ENCODE measurements at places on chromosomes 16 and 17.

DNA sequence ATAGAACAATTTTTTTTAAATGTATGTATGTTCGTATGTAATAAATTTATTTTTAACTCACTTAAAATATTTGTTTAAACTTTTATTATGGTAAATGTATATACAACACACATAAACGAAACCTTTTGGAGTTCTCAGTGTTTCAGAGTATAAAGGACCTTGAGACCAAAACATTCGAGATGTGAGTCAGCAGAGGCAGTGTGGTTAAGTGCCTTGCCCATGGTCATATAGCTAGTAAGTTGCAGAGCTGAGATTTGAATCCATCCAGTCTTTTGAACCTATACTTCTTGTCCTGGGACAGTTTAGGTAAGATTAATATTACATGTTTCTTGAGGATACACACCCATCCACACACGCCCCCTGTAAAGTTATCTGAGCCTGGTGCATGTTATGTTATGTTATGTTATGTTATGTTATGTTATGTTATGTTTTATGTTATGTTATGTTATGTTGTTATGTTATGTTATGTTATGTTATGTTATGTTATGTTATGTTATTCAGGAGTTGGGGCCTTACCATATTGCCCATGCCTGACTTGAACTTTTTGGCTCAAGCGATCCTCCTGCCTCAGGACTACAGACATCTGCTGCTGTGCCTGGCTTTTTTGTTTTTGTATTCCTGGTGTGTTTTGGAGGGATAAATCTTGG, 41.8 kb downstream of the TNRC6A start:
- no peak for DNase-seq

DNA sequence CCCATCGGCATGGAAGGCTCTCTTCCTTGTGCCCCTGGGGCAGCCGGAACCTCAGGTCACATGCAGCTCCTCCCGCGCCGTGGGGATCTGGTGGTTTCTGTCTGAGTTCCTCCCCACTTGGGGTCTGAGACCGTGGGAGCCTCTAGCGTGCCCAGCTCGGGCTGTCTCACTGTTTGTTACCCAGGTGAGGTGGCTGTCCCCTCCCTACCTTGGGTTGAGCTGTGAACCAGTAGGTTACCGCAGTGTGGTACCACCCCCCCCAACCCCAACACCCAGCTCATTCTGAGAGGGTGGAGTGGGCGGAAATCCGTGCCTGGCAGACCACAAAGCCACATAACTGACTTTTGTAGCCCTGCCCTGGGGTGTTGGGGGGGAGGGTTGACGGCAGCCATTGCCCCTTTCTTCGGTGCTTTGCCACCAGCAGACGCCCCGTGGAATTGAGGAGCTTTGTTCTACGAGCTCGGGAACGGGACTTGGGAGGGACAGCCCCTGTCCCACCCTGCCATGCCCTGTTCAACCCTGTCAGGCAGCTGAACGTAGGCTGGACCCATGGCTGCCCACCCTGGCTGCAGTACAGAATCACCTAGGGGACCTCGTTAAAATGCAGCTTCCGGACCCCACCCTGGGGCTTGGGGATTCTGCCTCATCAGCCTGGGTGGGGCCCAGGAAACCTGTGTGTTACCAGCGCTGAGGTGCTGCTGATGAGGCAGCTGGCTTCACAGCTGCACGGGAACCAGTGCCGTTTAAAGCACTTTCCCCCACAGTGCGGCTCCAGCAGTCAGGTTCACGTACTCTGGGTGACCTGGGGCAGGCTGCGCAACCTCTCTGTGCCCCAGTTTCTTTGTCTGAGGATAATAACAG, 18.5 kb downstream of the RAP1GAP2 start:
- DNase-seq, result no peak

DNA sequence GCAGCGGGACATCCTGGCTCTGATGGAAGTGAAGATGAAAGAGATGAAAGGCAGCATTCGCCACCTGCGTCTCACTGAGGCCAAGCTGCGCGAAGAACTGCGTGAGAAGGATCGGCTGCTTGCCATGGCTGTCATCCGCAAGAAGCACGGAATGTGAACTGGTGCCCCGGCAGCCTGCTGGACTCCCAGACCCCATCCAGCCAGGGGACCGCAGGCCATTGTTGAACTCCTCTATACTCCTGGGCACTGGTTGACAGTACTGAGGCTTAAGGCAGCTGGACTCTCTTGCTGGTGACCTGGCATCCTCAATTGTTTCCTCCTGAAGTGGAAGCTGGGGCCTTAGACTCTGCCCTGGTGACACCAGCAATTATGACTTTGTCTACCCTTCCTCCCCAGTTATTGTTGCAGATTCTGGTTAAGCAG, 1.2 kb downstream of the THAP11 start:
- DNase-seq, result no peak

GRCh38 chr16:86112178-86112577, 213.2 kb downstream of the IRF8 start:
- no peak for DNase-seq

GRCh38 chr17:82134101-82134500, 36.1 kb upstream of the FASN start:
- no peak for DNase-seq

DNA sequence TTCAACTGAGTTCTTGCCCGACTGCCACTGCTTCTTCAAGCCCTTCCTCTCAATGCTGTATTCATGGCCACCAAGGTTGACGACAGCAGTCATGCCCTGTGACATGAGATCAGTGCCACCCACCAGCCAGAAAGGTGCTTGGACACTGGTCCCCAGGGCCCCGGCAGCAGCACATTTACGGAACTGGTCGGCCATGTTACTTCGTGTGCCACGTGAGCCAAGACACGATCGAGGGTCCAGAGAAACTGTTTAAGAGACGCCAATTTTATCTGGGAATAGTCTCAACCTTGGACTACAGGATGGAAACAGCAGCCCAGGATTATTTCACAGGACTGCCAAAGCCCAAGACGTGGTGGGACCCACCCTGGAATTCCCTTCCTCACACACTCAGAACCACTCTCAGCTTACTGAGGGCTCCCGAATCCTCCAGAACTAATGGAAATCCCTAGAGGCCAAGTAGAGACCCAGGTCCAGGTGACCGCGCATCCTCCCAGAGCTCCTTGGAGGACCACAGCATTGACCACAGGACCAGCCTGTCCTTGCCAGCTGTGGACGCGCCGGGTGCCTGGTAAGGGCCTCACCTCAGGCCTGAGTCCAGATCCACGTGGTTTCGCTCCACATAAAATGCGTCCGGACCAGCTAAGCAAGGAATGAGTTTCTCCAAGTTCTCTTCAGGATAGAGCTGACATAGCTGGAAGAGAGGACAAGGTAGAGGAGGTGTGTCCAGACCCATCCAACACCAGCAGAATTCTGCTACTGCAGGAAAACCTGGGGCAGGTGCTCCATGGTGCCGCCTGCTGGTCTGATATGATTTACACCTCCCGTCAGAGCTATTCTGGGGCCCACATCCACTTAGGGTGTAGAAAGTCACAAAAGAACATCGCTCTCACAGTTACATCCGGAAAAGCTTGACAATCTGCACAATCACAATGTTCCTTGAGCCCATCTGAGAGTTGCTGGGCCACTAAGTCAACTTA, 28.2 kb downstream of the MAP1LC3B start:
- DNase-seq, result no peak

- no peak for DNase-seq
Measured at GRCh38 chr16:49349446-49350168, 24.0 kb upstream of the C16orf78 start.

GRCh38 chr17:4657678-4658077, 16.2 kb upstream of the ALOX15 start:
- no peak for DNase-seq

- DNase-seq, result no peak
Measured at GRCh38 chr17:1714980-1715802, 5.0 kb upstream of the TLCD2 start.

DNA sequence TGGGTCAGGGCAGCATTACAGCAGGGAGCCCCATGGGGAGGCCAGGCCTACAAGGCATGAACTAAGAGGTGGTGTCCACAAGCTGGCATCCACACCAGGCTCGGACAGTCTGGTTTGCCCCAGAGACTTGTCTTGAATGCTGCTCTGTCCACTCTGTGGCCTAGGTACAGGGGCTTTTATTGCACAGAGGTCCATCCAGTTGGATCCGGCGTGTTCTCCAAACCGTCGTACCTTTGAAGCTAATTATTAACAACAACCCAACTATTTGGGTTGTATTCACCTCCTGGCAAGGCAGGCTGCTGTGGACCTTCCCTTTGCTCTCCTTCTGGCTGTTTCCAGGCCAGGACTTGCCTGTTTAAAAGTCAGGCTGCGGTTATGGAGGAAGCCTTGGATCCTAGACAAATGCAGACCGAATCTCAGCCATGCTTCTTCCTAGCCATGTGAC, 123.4 kb downstream of the CLEC16A start:
- no peak for DNase-seq

GRCh38 chr17:76445697-76446448, 7.1 kb downstream of the UBE2O start:
- no peak for DNase-seq

DNA sequence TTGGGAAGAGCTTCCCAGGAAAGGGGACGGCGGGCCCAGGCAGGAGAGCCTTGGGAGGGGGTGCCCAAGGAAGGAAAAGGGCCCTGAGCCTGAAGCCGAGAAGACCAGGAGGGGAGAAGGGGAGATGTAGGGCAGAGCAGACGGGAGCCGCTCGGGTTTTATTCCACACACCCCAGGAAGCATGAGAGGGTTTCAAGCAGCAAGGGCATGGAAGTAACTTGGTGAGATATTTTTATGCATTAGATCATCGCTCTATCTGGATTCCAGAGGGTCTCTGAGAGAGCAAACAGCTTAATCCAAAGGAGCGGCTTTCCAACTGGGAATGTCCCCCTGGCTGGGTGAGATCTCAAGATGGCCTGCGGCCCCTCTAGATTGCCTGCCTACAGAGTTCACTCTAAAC, 171.0 kb downstream of the IRX3 start:
- DNase-seq, result no peak

DNA sequence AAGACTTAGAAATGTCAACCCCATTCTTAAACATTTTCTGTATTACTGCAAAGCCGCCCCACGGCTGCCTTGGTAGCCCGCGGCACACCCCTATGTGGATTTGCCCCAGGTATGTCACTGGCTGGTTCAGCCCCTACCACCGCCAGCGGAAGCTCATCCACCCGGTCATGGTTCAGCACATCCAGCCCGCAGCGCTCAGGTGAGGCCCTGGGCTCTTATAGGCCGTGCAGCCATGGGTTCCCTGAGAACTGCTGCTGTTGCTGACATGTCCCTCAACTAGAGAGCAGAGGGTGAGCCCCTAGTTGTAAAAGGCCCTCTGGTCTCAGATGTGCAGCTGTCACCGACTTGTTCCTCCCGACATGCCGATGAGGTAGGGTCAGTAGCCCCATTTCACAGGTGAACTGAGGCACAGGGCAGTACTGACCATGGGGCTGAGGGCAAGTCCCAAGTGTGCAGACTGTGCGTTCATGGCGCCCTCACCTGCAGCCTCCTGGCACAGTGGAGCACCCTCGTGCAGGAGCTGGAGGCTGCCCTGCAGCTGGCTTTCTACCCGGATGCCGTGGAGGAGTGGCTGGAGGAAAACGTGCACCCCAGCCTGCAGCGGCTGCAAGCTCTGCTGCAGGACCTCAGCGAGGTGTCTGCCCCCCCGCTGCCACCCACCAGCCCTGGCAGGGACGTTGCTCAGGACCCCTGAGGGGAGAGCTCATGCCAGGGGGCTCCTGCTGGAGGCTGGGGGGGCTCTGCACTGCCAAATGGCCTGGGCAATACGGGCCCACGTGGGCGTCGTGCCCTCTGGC, 8.7 kb downstream of the CYBC1 start:
- no peak for DNase-seq

- DNase-seq, result no peak
Measured at GRCh38 chr16:22055881-22056280, 36.5 kb upstream of the VWA3A start.

DNA sequence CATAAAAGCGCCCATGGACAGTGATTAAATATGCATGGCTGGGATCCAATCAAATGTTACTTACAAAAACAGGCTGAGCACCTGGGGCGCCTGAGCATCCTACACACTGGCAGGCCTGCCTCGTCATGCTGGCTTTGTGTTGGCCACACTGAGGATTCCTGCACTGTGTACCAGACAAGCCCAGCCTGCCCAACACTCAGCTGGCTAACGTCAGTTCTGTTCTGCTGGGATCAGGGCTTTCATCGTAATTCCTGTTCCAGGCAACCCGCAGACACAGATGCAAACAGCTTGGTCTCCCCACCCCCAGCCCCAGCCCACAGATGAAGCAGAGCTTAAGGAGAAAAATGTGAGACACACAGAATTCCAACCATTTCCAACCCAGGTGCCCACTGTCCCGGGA, 30.7 kb downstream of the PIMREG start:
- no peak for DNase-seq

DNA sequence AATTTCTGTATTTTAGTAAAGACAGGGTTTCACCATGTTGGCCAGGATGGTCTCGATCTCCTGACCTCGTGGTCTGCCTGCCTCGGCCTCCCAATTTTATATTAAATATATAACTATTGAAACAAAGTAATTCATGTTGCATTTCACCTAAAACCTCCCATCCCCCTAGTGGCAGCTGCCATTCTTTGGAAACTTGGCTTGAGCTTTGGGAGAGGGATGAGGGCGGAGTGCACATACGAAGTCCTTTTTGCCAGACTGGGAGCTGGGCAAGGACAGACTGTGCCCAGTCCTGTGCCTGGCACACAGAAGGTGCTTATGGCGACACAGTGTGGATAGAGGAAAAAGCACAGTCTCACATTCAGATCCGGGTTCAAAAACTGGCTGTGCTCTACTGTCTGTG, 83.8 kb downstream of the NETO2 start:
- DNase-seq, result no peak
